ENCODE measurements at places on chromosomes 7 and 10.

DNA sequence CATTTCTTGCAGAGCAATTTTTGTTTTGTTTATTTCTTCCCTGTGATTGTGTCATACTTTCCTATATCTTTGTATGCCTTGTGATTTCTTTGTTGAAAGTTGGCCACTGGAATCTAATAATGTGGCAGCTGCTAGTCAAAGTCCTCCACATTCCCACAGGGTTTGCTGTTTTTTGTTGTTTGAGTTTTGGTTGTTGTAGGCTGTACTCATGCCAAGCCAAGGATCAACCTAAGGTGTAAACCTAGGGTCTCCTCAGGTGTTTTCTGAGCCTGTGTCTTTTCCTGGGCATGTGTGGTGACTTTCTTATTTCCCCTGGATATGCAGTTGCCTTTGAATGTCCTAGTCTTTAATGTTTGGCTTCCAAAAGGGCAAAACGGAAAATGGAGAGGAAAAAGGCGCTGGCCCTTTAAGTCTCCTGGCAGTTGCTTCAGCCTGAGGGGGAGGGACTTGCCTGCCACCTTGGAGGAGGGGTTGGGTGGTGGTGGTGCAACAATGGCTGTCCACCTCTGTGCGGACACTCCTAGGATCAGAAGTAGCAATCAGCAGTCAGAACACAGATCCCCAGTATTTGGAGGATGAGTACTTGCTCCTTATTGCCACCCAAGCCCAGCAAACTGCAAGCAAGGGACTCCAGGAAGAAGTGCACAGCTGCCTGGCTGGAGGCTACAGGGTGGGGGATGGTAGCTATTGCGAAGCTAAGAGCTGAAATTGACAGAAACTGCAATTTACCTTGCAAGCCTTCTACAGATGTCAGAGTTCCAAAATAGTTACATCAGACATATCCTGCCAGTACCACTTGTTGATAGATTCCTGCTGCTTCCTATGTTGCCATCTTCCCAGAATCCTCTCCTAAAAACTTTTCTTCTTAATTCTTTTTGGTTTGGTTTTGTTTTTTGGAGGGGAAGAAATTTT, 5.6 kb upstream of the ZNF518A start:
- DNase-seq, result peak; percentile 1

DNA sequence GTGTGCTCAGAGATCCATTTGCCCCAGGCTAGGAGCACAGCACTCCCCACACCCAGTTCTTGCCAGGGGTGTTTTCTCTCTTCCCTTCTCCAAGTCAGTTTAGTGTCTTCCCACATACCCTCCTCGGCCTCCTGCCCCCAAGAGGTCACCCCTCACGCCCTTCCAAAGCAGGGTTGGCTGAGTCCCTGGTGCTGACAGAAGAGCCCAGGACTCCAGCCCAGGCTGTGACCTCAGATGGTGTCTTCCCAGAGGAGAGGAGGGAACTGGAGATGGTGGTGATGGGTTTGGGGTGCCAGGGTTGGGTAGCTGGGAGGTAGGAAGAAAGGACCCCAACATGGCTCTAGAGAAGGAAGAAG, 19.8 kb downstream of the ZNF775 start:
- no peak for DNase-seq

GRCh38 chr7:44973610-44974401, 5.0 kb downstream of the MYO1G start:
- DNase-seq, result no peak

GRCh38 chr7:127317447-127317961, 64.8 kb upstream of the GRM8 start:
- no peak for DNase-seq

DNA sequence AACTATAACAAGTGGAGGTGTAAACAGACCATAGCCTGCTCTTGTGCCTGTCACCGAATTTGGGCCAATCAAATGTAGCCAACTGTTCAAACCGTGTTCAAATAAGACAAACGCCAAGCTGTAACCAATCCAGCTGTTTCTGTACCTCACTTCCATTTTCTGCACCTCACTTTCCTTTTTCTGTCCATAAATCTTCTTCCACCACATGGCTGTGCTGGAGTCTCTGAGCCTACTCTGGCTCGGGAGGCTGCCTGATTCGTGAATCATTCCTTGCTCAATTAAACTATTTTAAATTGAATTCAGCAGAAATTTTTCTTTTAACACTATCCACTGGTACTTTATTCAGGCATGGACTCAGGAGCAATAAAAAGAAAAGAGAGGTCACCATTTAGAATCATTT, 29.9 kb upstream of the COL1A2 start:
- DNase-seq, result no peak
